ENCODE measurements at places on chromosomes 2 and 18.

GRCh38 chr2:70639841-70640436 is 86.3 kb upstream of the TGFA start:
- DNase-seq: no peak

DNA sequence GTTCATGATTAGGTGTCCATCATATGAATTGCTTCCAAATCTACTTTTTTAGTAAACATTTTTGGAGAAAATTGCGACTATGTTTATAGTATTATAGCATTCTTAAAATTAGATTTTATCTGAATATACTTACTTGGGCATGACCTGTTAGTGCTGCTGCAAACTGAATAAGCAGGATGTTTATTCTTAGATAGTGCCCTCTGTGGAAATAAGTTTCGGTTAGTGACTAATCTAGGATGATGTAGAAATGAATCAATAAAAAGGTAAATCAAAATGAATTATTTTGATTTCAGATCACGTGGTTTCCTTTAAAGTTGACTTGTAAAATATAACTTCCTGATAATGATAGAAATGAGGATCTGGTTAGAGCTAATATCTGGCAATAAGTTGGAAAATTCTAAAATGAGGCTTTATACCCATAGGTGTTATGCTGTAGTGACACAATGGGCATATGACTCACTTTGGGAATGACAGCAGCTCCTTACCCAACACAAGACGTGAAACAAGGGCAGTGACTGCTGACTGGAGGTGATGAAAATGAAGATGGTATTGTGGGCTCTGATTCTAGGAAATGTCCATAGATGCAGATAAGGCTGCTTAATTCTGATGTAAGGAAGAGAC is 165.8 kb upstream of the TCF4 start:
- peak; percentile 11 for DNase-seq

- DNase-seq: no peak
Measured at GRCh38 chr2:159832858-159833257, 34.9 kb upstream of the CD302 start.

GRCh38 chr18:476251-476664 is 24.2 kb downstream of the COLEC12 start:
- no peak for DNase-seq

Data from keratinocyte (primary cell).